ENCODE measurements at places on chromosomes 7 and 10.

- no peak for DNase-seq
Observed at GRCh38 chr7:124364283-124364682, 331.4 kb upstream of the TMEM229A start.

DNA sequence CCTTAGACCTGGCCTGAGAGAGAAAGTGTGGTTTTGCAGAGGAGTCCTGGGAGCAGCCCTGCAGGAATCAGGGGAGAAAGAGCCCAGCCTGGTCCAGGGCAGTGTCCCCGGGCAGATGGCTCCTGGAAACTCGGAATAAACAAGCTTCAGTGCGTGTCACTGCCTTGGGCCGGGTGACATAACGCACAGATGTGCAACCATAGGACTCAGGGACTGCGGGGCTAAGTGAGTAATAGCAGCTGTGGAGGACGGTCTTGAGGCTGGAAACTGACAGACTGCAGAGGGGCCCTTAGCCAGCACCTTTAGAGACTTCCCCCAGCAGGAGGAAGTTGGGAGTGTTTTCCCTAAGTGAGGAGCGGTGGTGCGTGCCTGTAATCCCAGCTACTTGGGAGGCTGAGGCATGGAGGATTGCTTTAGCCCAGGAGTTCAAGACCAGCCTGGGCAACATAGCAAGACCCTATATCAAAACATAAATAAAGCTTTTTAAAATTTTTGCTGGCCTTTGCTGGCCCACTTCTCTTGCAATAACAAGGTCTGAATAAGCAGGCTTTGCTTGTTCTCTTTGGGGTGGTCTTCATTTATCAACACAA, 5.3 kb upstream of the CLIP2 start:
- DNase-seq, result no peak

GRCh38 chr10:132748545-132749370, 37.2 kb downstream of the NKX6-2 start:
- no peak for DNase-seq

- no peak for DNase-seq
Observed at GRCh38 chr7:146116521-146117222, at the start of gene CNTNAP2. CNTNAP2 (plus strand) TSS chr7:146116801; CDS start chr7:146116877, 76 bp downstream.

- DNase-seq, result no peak
Observed at GRCh38 chr10:110115784-110116520, 91.5 kb upstream of the MXI1 start.

DNA sequence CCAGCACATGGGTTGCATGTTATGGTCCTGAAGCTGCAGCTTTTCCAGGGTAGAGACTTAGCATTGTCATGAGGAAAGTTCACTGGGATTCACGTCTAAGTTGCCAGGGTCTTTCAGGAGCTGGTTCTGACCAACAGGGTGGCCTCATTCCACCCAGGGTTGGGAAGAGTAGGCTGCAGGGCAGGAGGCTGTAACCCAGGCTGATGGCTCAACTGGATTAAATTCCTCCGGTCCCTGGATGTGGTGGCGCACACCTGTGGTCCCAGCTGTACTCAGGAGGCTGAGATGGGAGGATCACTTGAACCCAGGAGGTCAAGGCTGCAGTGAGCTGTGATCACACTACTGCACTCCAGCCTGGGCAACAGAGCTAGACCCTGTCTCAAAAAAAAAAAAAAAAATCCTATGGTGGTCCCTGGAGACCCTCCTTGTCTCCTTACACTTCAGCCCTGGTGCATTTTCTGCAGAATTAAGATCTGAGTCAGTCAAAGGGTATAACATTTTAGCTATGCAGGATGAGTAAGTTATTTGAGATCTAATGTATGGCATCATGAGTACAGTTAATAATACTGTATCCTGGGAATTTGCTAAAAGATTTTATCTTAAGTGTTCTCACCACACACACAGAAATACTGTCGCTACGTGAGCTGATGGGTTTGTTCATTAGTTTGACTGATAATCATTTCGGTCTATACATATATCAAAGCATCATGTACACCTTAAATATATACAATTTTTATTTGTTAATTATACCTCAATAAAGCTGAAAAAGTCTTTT, 44.0 kb downstream of the ASB13 start:
- no peak for DNase-seq

DNA sequence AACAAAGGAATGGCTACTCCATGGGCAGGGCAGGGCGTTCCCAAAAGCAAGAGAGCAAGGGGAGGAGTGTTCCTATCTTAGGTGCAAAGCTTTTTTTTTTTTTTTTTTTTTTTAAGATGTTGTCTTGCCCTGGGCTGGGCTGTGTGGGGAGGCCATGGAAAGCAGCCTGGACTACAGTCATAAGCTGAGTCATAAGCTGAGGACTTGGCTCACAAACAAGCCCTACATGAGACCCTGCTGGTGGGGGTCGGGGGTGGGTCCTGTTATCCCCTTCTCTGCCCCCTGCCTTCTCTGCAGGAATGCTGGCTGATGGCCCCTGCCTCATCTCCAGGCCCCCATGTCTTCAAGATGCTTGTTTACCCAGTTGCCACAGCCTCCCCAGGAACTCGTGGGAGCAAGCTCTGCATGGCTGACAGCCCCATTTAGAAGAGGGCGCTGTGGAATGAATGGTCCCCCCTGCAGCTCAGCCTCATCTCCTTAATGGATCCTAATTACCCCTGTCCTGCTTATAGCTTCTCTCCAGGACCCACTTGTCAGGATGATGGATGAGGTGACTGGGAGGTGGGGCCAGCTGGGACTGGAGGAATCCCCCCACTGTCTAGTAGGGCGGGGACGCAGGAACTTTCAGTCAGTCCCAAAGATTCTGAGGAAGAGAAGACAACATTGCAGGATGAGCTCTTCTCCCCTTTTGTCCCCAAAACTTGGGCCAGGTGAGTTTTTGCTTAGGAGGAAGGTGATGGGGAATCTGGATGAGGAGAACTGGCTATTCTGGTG, 340.8 kb upstream of the PODXL start:
- DNase-seq, result no peak

GRCh38 chr10:11593612-11594011, 17.8 kb downstream of the USP6NL start:
- no peak for DNase-seq

- DNase-seq, result no peak
Observed at GRCh38 chr7:3176112-3177000, 124.7 kb upstream of the SDK1 start.

DNA sequence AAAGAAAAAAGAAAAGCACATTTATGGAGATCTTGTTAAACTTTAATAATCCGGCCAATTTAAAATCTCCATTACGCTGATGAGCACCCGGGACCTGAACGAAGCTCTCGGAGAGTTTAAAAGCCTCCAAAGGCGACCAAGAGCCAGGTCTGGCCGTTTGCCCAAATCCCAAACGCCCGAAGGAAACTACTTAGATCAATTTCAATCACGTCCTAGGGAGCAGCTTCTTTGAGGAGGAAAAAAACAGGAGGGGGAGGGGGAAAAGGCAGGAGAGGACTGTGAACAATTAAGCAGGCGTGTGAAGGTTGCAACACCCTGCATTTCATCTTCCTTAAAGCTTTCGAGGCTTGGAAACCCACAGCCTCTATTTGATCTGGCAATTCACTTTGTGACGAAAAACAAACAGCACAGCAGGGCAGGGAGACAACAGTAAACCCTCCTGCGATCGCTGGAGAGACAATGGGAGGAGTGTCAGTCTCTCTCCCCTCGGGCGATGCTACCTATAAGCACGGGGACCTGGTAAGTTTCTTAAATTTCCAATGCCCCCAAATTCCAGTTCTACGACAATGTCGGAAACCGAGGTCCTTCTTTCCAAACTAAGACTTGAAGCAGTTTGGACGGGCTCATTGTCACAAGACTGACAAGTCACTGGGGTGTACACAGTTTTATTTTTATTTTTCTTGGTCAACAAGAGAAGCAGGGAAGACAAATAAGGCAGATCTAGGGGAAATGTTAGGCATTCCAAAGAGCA, 1.2 kb downstream of the KLF6 start:
- DNase-seq, result no peak

GRCh38 chr7:105345725-105346124, 43.0 kb downstream of the SRPK2 start:
- DNase-seq, result no peak
